ELF-1 (cell line): ENCODE measurements at places on chromosomes 12 and 14.

DNA sequence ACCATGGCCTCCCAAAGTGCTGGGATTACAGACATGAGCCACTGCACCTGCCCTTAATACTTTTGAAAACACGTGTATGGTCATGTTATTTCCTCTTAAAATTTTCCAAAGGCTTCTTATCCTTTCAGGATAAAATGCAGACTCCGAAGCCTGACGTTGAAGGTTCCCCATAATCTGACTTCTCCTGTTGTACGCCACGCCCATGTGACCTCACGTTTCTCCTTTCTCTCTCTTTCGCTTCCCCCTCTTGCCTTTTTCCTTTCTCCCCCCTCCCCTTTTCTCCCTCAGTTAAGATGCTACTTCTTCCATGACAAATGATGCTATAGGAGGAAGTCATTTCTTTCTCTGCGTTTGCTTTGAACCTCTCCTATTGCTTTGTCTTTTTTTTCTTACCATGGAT lies 266.0 kb downstream of the FBXL14 start:
- DNase-seq, result no peak

DNA sequence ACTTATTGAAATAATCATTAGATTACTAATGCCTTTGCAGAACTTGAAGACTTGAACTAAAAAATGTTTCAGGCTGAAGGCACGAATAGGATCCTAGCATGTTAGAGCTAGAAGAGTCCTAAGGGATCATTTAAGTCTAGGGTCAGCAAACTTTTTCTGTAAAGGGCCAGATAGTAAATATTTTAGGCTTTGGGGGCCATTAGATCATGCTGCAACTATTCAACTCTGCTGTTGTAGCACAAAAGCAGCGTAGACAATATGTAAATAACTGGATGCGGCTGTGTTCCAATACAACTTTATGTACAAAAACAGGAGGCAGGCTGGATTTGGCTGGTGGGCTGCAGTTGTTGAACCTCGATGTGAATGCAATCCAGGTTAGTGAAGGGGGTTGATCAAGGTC lies 221.7 kb downstream of the ATP23 start:
- DNase-seq, result no peak

GRCh38 chr12:128170181-128170580 lies 96.8 kb upstream of the TMEM132C start:
- peak; percentile 3 for DNase-seq

DNA sequence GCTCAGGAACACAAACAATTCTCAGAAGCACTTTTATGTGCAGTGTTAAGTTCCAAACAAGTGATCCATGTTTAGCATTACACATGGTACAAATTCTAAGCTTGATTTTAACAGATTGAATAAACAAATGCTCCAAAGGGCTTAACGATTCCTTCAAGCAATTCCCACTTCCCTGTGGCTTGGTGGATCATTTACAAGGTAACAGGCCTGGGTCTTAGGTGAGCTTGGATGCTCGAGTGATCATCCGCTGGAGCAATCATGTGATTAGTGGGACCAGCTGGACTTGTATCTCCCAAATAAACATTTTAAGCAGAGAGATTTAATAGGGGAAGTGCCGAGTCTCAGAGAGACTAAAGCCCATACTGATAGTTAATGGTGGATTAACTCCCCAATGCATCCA lies 70.7 kb downstream of the CALM1 start:
- DNase-seq, result no peak

GRCh38 chr12:91622981-91623380 lies 440.4 kb upstream of the DCN start:
- DNase-seq, result no peak

- DNase-seq, result peak; percentile 58
These were observed 1.3 kb downstream of the SDR9C7 start for GRCh38 chr12:56932867-56933266.

DNA sequence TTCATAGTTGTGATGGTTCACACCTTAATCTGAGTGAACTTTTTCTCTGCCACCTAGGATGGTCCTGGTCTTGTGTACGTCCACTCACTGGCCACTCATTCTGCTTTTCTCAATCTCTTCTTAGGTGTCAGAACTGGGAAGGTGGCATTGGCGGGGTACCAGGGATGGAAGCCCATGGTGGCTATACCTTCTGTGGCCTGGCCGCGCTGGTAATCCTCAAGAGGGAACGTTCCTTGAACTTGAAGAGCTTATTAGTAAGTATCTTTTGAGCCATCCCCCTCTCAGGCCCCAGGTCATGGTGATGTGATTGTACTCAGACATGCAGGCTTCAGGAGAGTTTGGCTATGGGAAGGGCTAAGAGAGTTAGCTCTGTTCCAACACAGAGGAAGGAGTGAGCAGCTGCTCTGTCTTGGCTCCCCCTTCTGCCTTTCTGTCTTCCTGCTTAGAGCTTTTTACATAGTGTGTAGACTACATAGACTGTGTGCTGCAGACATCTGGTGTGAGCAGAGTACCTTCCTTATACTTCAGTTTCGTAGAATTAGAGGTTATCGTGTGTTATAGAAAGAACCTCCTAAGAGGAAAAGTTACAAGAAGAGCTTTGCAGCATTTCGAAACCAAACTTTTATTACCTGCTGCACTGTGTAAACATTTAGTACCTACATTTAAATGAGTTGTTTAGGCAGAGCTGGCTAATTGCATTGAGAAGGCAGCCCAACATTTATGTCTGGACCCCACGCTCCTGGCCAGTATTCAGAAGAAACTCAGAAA lies 54.2 kb downstream of the FNTB start:
- no peak for DNase-seq

DNA sequence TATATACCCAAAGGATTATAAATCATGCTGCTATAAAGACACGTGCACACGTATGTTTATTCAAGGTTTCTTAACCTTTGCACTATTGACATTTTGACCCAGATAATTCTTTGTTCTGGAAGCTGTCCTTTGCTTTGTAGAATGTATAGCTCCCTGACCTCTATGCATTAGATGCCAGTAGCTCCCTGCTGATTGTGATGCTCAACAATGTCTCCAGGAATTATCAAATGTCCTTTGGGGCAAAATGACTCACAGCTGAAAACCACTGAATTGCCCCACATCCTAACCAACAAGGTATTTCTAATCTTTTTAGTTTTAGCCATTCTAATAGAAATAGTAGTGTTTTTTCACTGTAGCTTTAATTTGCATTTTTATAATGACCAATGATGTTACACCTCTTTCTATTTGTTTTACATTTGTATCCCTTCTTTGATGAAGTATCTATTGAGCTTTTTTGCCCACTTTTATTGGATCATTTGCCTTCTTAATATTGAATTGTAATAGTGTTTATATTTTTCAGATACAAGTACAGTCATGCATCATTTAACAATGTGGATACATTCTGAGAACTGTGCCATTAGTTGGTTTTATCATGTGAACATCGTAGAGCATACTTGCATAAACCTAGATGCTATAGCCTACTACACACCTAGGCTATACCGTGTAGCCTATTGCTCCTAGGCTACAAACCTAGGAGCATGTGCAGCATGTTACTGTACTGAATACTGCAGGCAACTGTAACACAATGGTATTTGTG lies 10.4 kb upstream of the NOPCHAP1 start:
- no peak for DNase-seq

DNA sequence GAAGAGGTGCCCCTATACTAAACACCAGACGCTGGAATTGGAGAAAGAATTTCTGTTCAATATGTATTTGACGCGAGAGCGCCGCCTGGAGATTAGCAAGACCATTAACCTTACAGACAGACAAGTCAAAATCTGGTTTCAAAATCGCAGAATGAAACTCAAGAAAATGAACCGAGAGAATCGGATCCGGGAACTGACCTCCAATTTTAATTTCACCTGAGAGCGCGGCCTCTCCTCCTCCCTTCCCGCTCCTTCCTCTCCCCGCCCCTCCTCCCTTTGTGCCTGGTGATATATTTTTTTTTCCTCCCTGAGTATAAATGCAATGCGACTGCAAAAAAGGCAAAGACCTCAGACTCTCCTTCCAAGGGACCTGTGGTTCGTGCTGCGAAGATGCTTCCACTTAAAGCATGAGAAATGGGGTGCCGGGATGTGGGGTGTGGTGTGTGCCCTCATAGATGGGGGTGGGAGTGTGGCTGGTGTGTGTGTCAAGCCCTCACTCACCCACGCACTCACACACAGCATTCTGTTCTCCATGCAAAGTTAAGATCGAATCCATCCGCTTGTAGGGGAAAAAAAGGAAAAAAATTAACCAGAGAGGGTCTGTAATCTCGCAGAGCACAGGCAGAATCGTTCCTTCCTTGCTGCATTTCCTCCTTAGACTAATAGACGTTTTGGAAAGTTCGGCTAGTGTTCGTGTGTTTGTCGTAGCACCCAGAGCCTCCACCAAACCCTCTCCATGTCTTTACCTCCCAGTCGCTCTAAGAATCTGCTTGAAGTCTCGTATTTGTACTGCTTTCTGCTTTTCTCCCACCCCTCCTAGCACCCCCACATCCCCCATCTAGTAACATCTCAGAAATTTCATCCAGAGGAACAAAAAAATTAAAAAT lies 4.5 kb downstream of the HOXC10 start:
- DNase-seq, result no peak

GRCh38 chr12:121839993-121840761 lies 18.5 kb downstream of the HPD start:
- DNase-seq, result no peak

- no peak for DNase-seq
These were observed 64.5 kb upstream of the SSTR1 start for GRCh38 chr14:38143170-38143569.

DNA sequence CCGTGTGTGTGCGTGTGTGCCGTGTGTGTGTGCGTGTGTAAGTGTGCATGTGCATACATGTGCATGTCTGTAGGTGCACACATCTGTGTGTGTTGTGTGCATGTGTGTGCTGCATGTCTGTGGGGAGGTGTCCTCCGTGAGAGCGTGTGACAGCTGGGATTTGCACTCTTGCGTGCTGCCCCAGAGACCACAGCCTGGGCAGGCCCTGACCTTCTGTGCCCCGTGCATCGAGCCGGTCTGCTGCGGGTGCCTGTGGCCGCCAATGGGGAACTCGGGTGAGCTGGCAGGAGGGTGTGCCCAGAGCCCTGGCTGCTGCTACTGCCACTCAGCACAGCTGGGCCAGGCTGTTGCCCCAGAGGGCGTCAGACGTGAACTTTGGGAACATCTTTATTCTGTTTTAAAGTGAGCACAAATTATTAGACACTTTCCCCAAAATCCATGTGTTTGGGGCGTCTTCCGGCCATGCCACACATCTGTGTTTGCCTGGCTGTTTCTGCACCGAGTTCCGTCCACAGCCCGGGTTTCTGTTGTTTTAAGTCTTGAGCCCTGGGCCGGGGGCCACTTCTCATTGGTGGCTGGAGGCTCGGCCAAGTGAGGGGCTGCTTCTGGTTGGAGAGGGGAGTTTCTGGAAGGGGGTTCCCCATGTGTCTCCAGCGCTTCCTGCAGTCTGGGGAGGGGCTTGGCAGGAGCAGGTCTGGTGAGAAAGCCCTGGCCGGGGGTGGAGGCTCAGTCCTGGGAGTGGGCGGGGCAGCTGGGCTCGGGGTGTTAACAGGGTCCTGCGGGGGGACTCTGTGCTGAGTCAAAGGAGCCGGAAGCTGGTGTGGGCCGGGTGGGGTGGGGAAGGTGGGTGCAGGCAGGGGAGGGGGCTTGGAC lies 7.6 kb downstream of the CEP170B start:
- no peak for DNase-seq

- no peak for DNase-seq
These were observed 6.4 kb downstream of the TTC6 start for GRCh38 chr14:37601865-37602264.

DNA sequence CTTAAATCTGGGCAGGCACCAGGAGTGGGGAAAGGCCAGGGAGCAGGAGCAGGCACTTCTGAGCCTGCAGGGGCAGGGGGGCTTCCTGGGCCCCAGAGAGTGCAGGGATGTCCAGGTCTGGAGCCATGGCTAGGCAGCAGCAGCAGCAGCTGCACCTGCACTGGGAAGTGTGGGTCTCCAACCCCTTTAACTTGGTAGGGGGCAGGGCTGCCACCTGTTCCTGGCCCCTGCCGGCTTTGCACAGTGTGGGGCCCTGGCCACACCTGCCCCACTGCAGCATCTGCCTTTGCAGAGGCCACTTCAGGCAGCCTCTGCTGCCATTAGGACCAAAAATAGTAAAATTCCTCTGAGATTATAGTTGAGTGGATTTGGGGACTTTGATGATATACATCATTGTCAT lies 138.5 kb downstream of the SLC16A7 start:
- DNase-seq, result no peak

GRCh38 chr12:46209914-46210872 lies 58.6 kb downstream of the SLC38A1 start:
- DNase-seq, result peak; percentile 75
